Melanocyte of skin (primary cell): ENCODE measurements at places on chromosomes 5 and 9. TPM values are rescaled to one million over a fixed set of nuclear protein-coding genes. Genes with fewer than 3 reads are reported as not detected.

Gene RASGEF1C
- 0.34 and 0.36 TPM in 2 replicates for total RNA-seq

Gene INVS
- 26.5 and 36.3 TPM in 2 replicates for total RNA-seq

Gene CANX
- total RNA-seq = 721 and 848 TPM in 2 replicates

Gene CIZ1
- total RNA-seq = 30.6 and 33.8 TPM in 2 replicates

Gene GRXCR2
- total RNA-seq = not detected in 2 replicates

Gene PCDHA7
- under 0.01 TPM in 1 of 2 replicates, not detected in the other for total RNA-seq

Gene SPATA31D4
- total RNA-seq = not detected in 2 replicates
